NCI-H226 (cell line): ENCODE measurements at places on chromosomes 3 and 15.
A peak's percentile ranks its signal among the peaks of the same experiment; 100 is the strongest.

GRCh38 chr3:5260992-5261501, 73.5 kb downstream of the EDEM1 start:
- DNase-seq = no peak

DNA sequence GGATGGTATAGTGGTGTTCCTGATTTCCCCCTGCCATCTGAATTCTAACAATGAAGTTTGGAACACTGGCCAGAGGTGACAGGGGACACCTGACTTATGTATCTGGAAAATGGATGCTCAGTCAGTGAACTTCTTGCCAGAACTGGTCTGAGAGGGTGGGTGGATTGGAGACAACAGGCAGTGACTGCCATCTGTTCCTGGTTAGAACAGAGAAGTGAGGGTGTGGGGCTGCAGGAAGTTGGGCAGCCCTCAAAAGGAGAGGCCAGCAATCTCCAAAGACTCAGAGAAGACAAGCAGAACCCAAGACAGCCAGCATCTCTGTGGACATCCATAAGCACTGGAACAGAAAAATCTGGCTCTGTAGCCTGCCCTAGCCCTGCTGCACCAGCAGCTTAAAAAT, 50.5 kb downstream of the ANP32A start:
- DNase-seq = no peak

GRCh38 chr3:175346573-175347356, 487.6 kb downstream of the NAALADL2 start:
- DNase-seq = peak; percentile 91

- no peak for DNase-seq
Measured at GRCh38 chr3:19248143-19248542, 99.8 kb downstream of the KCNH8 start.

DNA sequence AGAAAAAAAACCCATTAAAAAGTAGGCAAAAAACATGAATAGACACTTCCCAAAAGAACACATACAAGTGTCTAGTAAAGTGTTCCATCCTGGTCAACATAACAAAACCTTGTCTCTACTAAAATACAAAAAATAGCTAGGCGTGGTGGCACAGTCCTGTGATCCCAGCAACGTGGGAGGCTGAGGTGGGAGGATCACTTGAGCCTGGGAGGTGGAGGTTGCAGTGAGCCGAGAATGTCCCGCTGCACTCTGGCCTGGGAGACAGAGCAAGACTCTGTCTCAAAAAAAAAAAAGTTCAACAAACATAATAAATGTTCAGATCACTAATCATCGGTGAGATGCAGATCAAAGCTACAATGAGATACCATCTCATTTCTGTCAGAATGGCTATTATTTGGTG, 43.5 kb upstream of the OSBPL11 start:
- no peak for DNase-seq

DNA sequence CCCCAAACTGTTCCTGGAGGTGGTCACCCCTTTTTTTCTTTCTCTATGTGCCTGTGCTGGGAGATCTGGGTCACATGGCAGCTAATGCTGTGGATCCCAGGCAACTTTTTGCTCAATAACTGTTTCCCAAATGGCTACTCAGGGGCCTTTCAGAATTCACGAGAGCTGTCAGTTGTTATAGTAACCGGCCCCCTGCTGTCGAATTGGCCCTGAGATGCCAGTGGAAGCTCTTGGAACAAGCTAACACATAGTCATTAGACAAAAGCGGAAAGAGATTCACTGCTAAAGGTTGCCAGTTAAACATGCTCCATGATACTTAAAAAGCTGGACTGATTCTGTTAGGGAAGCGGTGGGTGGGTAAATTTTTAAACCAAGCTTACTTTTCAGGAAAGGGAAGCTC, 144.1 kb downstream of the FEZF2 start:
- DNase-seq = no peak

DNA sequence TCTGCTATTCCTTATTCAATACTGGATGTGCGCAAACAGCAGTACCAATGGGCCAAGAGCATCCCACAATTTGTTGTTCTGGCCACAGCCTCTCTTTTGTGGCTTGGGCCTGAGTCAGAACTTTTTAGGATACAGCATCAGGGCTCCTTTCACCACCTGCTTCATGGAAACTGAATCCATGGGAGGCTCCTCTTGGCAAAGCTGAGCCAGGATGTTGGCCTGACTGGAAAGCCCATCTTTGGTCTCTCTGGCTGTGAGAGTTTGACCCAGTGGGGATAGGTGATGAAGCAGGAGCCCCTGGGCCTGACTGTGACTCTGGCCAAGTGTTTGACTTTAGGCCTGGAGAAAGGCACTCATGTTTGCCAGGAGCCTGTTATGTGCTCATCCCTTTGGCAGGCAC, 27.6 kb downstream of the IL16 start:
- no peak for DNase-seq

DNA sequence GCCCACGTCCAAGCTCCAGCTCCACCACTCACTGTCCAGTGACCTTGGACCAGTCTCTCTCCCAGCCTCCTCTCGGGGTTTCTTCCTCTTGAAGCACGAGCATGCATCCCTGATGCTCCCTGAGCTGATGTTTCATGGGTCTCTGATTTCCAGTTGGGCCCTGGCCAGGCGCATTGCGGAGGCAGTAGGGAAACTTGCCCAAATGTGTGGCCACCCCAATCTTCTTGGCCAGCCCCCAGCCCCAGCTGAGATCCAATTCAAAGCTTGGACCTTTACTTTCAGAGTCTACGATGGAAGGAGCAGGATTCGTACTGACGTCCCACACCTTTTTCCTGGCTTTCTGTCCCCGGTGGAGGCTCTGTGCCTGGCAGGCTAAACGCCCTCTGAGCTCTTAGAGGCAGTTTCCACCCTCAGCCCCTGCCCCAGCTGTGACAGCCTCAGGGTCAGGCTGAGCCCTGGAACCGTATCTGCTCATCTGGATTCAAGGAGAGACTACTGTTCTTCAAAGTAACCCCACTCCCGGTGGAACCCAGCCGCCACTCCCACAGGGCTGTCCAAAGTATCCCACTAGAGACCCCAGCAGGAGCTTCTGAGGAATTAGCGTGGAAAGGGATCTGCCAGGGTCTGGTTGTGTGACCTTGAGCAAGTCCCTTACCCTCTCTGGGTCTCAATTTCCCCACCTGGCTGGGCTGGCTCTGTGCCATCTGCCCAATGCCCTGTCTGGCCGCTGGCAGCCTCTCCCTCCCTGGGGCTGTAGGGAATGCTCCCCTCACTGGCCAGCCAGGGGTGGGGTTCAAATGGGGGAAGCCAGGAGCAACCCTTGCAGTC, 37.4 kb downstream of the CPN2 start:
- DNase-seq = no peak

DNA sequence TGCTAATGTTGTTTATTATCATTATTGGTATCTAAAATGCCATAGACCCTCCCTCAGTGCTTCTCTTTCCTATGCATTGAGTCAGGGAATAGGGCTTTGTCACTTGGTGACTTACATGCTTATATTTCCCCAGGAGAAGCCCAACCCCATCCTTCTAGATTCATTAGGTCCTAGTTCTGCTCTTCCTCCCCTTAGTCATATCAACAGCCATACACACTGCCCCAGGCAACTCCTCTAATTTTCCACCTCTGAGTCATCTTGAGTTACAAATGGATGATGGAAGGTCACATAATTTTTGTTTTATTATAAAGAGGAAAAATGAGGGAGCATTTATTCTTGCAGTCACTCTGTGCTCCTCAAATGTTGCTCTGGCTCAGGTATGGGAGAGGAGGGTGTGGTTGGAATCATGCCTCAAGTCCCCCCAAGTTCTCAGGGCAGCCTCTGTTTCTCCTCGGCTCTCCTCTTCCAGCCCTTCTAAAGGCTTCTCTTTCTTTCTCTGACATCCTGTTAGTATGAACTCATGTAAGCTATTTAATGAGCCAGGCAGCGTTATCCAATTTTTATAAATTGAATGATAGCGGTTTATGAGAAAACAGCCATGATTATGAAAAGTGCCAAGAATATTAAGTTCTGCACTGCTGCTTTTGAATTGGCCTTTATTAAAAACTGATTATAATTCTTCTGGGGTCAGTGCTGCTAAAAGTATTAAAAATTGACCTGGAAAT, 45.6 kb upstream of the FSTL1 start:
- DNase-seq = peak; percentile 72

DNA sequence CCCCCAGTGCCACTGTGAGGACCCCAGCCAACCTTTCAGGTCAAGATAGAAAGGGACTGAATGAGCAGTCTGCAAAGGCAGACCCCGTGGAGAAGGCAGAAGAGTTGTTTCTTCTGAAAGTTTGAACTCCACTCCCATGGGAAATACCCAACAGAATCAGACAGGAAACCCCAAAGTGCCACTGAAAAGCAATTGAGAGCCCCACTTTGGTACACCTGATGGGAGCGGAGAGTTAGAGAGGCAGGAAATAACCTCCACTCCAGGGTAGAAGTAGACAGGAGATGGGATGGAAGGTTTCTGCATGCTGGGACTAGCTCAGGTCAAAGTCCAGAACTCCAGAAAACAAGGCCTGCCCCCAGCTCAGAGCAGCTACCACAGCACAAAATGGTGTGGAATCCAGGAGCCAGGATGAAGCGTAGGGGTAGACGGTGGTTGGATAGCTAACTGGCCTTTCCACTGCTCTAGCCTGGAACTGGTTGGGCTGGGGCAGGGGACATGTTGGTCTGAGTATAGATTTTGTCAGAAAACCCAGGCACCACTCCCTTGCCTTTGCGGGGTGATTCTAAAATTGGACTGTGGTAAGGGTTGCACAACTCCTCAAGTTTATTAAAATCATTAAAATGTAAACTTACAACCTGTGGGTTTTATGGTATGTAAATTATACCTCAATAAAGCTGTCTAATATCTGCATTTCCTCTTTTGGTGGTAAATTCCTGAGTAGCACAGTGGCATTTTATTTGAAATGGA, 1.9 kb upstream of the RAB43 start:
- DNase-seq = no peak

DNA sequence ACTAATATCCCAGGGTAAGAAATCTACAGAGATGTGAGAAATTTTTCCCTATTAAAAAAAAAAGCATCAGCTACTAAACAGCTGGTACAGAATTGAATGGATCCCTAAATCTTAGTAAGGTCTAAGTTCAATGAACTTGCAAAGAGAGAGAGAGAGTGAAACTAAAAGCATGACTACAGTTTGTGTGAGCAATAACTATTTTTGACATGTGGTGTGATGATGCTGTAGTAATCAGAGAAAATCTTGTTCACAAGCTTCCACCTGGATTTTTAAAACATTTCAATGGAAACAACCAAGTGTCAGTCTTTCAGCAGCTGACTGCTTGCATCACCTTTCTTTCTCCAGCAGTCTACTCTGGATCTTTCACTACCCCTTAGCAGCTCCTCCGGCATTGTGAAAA, 45.2 kb upstream of the ABI3BP start:
- no peak for DNase-seq

GRCh38 chr3:42661593-42662022, 8.1 kb downstream of the ZBTB47 start:
- DNase-seq = no peak

GRCh38 chr15:48507416-48508065, 138.0 kb downstream of the FBN1 start:
- peak; percentile 46 for DNase-seq

GRCh38 chr15:49248291-49248690, 78.2 kb downstream of the GALK2 start:
- no peak for DNase-seq

GRCh38 chr3:66353530-66353929, 132.7 kb downstream of the SLC25A26 start:
- no peak for DNase-seq

- no peak for DNase-seq
Measured at GRCh38 chr15:60583946-60584345, 105.0 kb upstream of the ICE2 start.

DNA sequence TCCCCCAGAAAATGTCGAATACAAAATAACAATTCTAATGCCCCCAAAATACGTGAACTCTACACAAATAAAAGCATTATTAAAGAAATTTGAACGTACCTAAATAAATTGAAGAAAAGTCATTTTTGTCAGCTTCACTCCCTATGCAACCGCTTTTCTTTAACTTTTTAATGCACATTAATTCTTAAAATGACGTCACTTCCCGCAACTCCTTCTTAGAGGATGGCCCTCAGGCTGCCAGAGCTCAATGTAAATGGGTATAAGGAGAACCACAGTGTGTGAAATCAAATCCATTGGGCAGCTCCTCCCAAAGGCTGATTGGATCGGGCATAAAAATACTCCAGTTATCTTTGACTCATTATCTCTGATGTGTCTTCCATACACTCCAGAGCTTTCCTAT, 736.9 kb downstream of the GBE1 start:
- DNase-seq = no peak

GRCh38 chr3:136305879-136306278, 55.7 kb downstream of the PCCB start:
- no peak for DNase-seq

DNA sequence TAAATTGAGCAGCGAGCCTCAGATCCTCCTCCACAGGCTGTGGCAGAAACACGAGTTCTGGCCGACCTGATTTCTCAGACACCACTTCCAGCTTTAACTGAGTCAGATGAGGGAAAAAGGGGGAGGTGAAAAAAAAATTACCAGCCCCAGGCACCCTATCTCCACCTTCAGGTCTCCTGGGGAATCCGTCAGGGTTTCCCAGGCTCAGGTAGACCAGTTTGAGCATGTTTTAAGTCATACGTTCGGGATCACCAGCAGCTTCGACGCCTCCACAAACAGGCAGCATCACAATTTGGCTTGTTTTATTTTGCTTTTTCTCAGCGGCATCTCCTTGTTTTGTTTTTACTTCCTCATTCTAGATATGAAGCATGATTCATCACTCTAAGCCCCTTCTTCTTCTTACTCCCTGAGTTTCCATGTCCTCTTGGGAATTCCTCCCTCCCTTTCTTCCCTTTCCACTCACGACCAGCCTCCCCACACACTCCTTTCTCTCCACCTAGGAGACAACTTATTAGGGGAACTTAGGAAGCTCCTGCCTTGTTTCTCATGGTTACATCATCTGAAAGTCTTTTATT, 190.1 kb downstream of the ZNF621 start:
- no peak for DNase-seq

DNA sequence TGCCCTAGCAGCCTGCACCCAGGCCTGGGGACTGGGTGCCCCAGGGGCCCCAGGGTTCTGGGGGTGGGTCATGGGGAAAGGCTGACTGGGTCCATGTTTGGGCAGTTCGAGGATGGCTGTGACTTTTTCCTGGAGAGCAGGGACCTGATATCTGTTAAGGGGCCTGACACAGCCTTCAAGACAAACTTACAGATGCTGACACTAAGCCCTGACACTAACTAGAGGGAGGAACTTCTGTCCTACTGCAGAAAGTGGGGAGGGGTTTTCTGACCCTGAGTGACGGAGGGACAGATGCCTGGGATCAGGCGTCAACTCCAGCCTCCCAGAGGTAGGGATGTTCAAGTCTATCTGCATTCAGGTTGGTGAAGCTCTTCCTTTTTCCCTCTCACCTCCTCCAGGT, 45.0 kb upstream of the SLC6A11 start:
- no peak for DNase-seq

GRCh38 chr3:142976621-142977398, 13.3 kb upstream of the PAQR9 start:
- peak; percentile 99 for DNase-seq

DNA sequence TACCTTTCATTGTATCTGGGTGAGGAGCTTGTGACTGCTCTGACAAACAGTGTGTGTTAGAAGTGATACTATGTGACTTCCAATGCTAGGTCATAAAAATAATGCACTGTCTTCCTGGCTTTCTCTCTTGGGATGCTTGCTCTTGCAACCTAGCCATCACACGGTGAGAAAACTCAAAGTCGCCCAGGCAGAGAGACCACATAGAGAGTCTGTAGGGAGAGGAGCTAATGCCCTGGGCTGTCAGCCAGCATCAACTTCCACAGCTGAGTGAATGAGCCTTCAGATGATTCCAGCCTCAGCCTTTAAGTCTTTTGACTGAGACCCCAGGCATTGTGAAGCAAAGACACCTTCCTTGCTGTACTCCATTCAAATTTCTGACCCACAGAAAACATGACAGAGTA, 220.6 kb upstream of the SGO1 start:
- peak; percentile 7 for DNase-seq

GRCh38 chr15:76345583-76345879, 9.0 kb downstream of the ISL2 start:
- no peak for DNase-seq
